Amygdala (tissue), 56 donors: ENCODE measurements at places on chromosomes 3 and 15.

- DNase-seq, result peak; percentile 41
Measured at GRCh38 chr15:80776420-80777045, 2.6 kb upstream of the CEMIP start.

- no peak for DNase-seq
Measured at GRCh38 chr3:183182073-183182472, 19.5 kb upstream of the LAMP3 start.

DNA sequence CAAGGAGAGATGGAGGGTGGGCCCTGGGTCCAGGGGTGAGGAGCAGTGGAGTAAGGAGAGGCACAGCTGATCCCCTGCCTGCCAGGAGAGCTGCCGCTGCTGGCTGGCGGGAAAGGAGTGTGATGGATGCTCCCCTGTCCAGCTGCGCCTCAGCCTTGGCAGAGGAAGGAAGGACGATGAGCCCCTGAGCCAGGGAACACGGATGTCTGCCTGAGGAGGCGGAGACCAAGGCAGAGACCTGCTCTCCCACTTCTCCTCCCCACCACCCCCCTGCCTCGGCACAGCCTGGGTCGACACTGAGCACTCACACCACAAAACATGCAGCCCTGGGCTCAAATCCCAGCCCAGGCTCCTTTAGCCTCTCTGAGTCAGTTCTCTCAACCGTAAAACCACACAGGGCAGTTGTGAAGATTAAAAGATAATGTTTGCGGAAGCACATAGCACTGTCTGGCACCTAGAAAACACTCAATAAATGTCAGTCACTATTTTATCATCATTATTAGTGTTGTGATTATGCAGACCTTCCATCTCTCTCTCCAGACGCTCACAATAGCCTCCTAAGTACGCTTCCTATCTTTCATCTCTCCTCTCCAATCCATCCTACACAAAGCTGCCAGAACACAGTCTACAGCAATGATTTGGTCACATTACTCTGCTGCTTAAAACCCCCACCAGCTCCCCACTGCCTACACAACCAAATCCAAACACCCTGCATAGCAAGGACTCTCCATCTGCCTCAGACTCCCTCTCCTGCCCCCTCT is 52.2 kb downstream of the SEMA5B start:
- DNase-seq, result no peak

- peak; percentile 33 for DNase-seq
Measured at GRCh38 chr3:121648219-121648958, 12.3 kb downstream of the HCLS1 start.

DNA sequence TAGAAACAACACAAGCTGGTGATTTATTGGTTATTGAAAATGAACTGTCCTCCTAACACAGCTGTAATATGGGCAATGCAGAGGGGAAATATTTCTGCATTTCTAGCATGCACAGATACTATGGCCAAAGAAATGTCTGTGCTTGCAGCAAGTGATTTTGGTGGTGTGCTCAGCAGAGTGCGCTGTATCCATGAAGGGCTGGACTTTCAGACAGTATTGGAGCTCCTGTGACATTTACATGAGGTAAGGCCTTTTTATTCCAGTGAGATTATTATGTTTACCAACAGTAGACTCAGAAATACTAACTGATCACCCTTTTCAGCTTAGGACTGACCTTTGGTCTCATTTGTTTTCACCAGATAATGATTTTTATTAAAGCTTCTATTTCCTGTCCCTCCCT is 1302.6 kb upstream of the EPHA6 start:
- no peak for DNase-seq

DNA sequence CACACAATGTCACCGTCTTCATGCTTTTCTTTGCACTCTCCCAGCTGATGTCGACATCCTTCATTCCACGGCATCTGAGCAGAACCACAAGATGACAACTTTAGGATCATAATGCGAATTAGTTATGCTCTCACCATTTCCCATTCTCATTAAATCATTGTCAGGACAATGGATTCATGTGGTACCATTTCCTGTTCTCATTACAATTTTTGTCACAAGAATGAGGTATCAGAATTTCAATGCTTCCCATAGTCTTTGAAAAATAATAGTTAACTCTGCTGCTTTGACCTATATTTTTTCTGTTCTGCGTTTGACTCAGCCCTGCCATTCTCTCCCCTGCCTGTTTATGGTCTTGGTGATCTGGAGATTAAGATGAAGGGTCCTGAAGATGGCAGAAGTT is 175.7 kb upstream of the MDFIC2 start:
- no peak for DNase-seq

- DNase-seq, result no peak
Measured at GRCh38 chr3:120625159-120625586, 29.0 kb downstream of the NDUFB4 start.

GRCh38 chr3:57046101-57046765 is 14.2 kb upstream of the SPATA12 start:
- no peak for DNase-seq

DNA sequence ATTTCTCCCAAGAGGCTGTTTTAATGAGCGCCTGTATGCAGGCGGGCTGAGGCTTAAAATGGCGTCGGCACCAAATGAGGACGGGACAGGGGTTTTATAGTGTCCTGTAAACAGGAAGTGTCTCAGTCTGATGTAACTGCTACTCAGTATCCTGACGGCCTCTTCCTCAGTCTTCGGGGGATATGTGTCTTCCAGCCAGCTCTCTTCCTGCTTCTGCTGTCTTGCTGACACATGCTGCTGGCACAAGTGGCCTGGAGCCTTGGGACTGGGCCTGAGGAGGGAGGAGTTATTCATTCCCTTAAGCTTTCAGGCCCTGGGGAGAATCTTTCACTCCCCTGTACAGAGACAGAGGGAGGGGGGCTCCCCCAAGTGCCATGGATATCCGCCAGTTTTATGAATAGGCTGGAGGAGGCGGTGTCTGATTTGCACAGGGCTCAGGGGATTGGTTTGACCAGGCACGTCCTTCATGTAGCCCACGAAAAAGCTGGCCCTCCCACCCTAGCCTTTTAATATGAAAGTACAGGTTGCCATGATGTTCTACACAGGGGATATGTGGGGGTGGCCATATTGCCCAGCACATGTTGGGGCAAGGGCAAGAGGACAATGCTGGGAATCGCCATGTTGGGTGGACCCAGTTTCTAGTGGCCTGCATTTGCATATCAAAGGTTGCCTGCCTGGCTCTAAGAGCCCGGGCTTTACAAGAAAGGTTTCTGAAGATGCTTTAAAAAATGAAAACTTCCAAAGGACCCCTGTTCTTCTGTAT is 19.9 kb downstream of the NDUFB4 start:
- DNase-seq, result peak; percentile 29

DNA sequence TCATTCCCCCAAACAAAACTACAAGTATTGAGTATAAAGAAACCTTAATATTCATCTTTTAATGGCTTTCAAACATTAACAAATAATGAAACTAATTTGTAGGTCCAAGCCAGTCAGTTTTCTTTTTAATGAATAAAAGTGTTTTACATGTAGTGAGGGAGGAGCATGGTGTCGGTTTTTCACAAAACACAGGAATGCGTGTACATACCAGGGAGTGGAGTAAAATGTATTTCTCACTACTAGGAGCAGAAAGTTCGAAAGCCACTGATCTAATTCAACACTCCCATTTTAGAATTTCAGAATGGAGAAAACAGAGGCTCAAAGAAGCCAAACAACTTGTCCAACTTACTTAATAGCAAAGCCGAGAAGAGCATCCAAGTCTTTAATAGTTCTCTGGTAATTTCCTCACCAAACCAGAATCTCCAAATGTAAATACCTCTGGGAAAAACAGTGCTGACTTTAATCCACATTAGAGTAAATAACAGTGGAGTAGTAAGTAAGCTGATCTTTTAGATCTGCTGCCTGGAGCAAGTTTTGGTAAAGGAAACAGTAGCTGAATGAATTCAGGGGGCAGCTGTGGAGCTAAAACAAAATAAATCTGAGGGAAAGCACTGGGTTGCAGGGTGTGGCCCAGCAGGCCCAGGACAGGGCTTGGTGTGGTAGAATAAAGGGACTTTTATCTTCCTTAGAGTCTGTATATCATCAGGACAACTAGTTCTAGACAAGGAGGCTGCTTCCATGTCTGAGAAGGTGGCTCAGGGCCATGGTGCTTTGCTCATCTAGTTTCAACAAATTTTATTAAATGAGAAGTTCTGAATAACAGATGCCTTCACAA is 7.9 kb downstream of the ANP32A start:
- DNase-seq, result no peak

DNA sequence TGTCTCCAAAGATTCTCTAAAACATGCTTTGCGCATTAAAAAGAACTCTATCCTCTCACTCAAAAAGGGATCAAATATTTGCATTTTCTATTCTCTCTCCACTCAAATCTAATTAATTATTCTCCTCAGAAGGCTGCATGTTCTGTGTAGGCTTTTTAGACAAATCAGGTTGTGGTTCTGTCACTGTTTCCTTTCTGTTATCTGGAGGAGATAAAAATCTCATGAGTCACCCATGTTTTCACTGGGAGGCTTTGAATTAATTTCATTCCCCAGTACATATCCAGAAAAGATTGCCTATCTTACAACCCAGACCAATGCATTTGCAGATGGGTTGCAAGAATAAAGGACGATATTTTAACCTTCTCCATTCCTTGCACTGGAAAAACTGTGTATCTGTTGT is 446.5 kb downstream of the GRM7 start:
- no peak for DNase-seq

DNA sequence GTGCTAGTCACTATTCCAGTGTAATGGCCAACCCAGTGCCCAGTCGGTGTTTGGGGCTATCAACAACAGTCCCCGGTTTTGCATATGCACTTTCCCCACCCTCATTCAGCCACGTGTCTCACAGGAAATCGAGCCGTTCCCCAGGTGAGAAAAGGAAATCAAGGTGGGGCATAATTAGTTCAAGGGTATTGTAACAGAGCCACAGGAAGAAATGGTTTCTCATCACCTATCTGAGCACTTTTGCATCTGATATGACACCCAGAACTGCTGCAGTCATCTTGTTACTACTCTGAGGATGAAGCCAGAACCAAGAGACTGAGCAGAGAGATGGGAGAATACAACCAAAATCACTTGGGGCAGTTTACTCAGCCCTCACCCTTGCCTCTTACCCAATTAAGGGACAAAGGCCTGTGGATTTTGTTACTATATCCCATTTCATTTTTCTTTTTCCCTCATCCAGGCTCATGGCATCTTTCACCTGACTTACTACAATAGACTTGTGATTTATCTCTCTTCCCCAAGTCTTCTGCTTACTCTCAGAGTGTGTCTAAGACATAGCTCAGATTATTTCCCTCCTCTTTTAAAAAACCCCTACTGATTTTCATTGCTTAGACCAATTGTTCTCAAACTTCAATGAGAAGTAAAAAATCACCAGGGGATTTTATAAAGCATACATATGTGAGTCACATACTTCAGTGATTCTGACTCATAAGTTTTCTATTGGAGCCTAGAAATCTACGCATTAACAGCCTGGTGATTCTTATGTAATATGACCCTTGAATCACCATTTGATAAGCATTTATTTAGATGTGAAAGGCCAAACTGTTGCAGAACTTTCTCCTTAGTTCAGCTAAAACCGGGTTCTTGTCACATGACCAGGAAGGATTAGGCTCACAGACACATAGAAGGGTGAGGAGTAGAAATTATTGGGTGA is 40.5 kb downstream of the TRAT1 start:
- DNase-seq, result no peak

DNA sequence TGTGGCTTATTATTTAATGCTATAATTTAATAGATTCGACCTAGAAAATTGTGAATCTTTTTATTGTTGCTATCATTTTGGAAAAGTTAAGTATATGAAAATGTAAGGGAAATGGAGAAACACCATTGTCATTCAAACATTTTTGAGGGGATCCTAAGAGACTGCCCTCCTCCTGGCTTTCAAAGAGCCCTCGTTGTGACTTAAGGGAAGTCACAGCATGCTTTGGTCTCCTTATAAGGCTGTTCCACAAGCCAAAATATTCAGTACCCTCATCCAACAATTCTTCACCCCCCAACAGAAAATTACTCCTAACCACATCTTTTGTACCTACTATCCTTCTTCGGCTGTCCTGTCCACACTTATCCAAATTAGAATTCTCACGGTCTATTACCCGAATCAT is 140.2 kb downstream of the GBE1 start:
- no peak for DNase-seq

- DNase-seq, result no peak
Measured at GRCh38 chr15:31214158-31214863, 112.3 kb upstream of the KLF13 start.

DNA sequence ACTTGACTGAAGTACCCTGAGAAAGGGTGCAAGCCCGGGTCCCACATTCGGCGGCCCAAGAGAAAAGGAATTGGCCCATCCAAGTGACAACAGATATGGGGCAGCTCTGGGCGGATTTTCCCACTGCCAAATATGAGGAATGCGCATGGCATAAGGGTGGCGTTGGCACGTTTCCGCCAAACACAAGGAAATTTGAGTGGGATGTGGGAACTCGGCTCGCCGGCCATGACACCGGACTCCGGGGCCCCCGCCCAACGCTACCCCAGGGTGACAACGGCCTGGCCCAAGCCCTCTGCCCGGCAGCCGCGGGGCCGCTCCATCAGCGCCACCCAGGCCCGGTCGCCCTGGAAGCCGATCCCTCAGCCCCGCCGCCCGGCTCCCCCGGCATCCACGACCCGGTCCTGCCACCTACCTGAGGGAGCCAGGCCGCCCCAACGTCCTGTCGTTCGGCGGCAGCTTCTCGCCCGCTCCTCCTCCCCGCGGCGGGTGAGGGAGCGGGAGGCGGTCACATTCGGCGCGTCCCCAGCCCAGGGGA is 449 bp downstream of the RAF1 start:
- DNase-seq, result peak; percentile 41

DNA sequence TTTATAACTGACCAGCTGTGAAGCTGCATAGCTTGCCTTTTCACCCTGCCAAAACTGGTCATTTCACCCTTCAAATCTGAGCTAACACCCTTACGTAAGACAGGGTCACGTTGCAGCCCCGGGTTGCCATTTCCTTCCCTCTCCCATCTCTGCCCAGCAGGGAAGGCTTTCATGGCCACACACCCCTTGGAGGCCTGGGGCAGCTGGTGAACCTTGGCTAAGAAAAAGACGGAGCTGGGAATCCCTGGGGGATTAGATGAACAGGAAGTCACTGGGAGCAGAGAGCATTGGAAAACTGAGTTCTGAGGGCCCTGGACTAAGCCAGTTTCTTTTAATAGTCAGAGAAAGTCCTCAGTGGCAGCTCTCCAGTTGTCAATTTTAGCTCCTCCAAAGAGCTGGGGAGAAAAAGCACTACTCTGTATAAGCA is 67.8 kb downstream of the TTC23 start:
- DNase-seq, result no peak

DNA sequence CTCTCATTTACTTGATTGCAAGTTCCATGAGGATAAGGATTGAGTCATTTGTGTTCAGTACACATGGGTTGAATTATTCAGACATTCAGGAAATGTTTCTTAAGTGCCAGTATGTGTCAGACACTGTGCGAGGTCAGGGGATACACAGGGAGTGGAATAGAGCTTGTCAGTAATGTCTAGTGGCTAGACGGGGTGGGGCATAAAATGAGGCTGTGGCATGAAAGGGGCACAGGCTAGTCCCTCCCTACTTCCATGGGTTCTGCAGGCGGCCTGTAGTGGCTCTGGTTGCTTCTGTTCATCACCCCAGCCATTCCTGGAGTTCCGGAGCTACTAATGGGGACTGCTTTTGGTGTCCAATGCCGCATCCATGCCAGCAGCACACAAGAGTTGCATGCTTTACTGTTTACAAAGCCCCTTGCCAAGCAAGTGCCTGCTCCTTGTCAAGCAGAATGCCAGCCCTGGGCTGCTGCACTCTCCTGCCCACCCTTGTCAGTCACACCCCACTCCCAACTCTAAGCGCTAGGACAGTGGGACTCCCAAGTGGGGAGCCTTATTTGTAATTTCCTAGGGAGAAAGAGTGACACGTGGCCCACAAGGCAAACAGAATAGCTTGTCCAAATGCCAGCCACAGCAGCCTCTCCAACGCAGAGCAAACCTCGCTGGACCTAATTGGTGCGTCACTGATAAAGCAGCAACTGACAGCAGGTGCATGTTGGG is 70.8 kb downstream of the RAB11A start:
- DNase-seq, result no peak
